ENCODE measurements at places on chromosomes 1 and 21.

DNA sequence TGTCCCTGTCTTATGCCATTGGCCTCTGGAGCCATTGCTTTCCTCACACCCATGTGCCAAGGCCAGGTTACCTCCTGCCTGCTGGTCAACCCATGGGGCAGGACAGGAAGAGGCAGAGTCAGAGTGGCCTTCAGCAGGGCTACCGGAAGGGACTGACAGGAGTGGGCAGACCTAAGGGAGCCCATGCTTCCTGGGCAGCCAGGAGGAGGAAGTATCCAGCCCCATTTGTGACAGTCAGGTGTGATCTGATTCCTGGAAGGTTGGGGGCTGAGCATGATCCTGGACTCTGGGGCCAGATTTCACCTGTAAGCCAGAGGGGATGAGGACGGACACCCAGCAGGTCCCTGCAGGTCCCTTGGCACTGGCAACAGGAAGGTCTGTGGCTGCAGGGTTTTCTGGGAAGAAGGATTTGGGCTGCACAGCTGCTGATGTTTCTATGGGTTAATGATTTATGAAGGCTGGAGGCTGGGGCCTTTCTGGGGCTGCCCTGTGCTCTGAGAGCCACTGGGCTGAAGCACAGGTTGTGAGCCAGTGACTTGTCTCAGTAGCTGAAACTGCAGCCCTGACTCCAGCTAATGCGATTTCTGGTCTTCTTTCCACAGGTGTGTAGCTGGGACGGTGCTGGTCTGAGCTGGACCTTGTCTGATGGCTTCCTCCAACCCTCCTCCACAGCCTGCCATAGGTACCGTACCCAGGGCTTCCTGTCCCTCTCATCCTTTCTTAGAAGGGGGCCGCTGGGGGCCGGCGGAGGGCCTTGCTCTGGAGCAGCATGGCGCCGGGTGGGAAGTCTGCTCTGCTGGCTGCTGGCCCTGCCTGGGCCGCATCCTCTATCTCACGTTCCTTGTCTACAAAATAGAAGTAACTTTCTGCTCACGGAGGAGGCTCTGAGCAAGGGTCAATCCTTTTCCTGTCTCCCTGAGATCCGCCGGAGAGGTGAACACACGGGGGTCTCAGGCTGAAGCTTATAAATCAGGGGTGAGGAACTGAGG is 40.7 kb downstream of the ARHGEF10L start:
- no peak for DNase-seq

DNA sequence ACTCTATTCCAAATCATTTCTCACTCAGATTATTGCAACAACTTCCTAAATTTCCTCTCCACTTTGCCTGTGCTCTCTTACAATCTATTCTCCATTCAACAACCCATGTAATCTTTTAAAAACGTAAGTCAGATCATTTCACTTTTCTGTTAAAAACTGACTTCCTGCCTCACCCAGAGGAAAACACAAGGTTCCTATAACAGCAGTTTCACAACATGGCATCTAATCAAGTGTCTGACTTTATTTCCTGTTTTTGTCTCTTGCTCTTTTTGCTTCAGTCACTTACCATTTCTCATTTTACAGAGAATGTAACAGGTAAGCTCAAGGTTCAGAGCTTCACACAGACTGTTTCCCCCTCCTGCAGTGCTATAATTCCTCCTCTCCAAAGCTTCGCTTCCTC is 560.7 kb downstream of the LRRIQ3 start:
- DNase-seq: no peak

DNA sequence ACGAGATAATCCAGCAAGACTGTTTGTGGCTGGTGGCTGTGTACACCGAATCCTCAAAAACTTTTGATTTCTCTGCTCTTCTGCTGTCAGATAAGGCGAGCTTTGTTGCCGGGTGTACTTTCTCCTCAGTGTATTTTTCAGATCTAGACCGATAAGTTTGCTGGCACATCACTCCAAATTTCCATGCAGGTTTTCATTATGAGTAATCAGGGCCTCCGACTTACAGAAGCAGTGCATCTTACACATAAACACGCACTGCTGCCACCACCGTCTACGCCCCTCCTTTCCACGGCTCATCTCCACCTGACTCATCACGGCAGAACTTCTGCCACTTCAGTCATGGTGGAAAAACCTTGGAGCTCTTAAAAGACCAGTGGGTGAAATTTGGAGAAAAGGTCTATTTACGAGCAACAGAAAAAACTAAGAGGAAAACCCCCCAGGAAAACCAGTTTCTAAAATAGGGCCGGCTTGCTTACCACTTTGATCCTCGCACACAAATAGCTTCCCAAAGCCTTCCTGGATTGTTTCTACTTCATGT is 7.7 kb downstream of the ZBTB21 start:
- no peak for DNase-seq

- peak; percentile 81 for DNase-seq
Measured at GRCh38 chr1:150549496-150550221, 451 bp downstream of the ADAMTSL4 start.

DNA sequence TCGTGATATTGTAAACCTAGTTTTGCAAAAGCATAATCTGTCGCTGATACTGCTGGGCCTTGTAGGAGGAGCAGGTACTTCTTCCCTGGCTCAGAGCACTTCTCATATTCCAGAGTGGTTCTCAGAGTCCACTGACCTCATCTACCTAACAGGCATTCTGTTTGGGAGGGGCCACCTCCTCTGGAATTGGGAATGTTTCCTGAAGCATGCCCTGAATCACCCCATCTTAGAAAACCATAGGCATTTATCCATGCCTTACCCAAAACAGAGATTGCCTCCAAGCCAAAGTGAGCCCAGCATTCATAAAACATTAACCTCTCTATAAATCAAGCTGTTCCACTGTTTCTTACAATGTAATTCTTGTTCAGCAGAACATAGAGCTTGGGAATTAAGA is 35.1 kb downstream of the SLC44A3 start:
- peak; percentile 73 for DNase-seq

DNA sequence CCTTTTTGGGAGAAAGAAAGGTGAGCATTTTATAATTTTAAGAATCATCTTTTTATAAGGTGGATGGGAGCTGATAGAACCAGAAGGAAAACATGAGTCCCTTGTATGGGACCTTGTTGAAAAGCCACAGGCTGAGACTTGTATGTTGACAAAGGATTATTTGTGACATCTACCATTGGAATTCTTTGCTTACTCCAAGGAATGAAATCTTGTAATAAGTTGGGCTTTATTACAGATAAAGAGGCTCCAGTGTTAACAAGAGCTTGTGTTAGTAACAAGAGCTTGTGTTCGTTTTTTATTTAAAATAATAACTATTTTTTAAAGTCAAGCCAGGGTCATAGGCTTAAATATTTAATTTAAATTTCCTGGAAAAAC is 201.1 kb upstream of the CHRM3 start:
- DNase-seq: no peak

GRCh38 chr1:186683652-186684410 is 3.6 kb upstream of the PTGS2 start:
- no peak for DNase-seq

- DNase-seq: no peak
Measured at GRCh38 chr21:29193072-29193471, 62.6 kb downstream of the MAP3K7CL start.

DNA sequence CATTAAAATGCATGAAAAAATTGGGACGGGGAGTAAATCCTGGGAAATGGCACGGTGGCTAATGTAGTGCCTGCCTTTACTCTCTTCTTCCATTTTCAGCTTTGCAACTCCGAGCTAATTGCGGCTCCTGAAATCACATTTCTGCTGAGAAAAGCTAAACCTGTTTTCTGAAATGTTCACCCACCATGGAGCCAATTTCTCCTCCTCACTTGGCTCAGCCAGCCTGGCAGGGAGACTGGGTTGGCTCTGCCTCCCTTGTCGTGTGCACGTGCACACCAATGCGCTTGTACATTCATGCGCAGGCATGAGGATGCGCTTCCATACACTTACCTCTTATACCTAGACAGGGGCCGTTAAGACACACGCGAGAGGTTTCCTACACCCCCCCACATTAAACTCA is 165.4 kb downstream of the PLXNA2 start:
- DNase-seq: no peak

- peak; percentile 41 for DNase-seq
Measured at GRCh38 chr1:5265438-5266075, 611.1 kb downstream of the AJAP1 start.

DNA sequence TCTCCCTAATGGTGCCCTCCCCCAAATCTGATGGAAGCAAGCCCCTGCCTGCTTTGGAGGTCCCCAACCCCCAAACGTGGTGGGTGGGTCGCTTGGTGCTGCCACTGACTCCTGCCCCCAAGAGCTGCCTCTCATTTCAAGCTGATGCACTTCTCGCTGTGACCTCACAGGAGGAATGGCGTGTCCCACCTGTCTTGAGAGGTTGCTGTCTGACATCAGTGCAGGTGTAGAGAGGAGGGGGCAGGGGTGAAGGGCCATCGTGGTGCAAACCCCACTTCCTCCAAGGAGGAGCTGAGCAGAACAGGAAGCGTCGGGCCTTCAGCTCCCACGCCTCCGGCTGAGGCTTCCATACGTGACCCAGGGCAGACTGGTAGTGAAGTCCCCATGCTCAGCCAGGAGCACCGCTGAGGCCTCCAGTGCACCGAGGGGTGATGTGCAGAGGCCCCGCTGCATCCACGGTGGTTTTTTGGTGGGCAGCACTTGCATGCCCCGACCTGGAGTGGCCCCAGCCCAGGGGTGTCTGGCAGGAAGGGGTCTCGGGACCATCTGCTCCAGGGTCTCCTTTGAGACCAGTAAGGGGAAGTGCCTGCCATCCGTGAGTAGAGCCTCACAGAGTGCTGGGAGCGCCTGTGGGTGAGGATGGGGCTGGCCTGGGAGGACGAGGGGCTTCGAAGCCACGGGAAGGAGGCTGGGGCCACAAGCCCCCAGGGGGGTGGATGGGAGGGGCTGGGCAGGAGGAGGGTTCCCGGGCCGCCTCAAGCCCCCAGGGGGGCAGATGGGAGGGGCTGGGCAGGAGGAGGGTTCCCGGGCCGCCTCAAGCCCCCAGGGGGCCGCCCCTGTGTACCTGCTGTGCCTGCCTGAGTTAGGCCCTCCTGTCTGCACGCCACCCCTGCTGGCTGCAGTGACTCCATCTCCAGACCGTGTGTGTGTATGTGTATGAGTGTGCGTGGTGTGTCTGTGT is 39.8 kb downstream of the WDR4 start:
- peak; percentile 44 for DNase-seq

DNA sequence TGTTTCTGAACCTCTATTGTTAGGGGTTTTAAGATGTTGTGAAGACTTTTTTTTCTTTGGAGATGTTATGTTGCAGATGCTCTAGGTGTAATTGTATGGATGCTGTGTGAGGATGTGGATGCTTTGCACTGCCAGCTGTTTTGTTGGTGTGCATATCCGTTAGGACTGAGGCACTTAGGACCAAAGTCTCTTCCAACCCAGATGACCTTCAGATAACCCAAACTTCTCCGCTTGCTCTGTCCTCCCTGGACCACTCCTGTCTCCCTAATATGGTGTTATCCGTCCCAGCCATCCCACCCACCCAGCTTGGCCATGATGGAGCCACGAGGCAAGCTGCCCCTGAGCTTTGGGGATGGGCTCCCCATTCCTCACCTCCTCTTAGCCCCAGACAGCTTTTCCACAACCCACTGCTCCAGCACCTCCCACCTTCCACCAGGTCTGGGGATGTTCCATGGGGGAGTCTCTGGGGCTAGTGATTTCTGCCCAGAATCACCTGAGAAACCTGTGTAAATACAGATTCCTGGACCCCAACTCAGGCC is 5.1 kb upstream of the LEFTY2 start:
- DNase-seq: no peak

- DNase-seq: no peak
Measured at GRCh38 chr1:64033667-64034220, 169.7 kb upstream of the UBE2U start.

DNA sequence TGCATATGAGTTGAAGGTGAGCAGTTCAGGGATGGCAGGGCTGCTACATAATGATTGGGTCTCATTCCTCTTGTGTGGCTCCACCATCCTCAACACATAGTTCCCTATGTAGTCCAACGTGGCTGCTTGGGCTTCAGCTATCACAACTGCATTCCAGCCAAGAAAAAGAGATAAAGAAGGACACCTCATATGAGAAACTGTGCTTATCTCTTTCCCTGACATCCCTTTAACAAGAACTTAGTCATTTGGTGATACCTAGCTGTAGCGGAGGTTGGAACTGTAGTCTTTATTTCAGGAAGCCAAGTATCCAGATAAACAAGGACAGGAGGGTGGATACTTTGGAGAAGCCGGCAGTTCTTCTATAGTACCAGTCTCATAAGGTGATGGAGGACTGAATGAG is 42.7 kb upstream of the DNASE2B start:
- no peak for DNase-seq

GRCh38 chr1:43563876-43564539 is 33.3 kb downstream of the PTPRF start:
- peak; percentile 67 for DNase-seq

- no peak for DNase-seq
Measured at GRCh38 chr1:189305279-189305678, 1172.4 kb downstream of the BRINP3 start.

Data from islet precursor cell (in vitro differentiated cells).